ENCODE measurements at places on chromosomes 4 and X.

DNA sequence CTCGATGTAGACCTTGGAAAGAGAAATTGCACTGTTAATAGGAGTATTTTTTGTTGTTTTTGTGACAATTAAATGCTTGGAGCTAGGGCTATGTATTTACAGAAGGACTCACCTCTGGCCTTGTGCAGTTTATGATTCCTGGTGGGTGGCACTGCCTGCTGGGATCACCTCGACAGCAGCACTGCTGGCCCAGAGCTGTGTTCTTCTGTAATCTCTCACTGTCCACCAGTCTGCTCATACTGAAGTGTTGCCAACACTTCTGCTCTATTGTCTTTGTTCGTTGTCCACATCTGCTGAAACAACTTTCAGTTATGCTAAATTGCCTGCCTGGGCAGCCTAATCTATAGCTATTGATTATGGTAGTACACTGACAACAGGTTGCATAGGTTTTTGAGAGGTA, 194.4 kb upstream of the ANK2 start:
- DNase-seq: no peak

DNA sequence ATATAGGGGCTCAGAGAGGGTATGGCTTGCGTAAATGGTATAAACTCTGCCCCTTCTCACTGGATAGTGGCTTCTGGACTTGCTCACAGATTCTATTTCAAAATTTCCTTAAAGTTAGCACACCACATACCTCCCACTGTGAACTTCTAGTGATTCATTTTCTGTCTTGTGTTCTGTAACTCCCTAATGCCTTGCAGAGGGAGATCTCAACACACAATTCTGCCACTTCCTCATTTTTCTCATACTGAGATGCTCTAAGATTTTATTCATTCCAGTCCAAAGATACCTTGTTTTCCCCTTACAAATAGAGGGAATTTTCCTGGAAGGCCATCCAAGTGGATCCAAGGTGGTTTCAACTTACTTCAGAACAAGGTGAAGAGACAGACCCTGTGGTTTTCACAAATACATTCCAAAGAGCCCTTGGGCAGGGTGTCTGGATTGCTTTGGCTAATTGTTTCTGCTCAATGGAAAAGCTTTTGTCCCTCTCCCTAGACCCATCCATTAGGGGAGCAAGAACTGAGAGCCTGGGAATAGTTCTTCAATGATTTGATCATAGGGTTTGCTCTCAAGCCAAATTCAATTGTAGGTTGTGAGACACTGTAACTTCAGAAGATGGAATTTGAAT, 52.1 kb upstream of the CAPN6 start:
- no peak for DNase-seq

- peak; percentile 98 for DNase-seq
Measured at GRCh38 chrX:386768-387575, at the start of gene PPP2R3B. PPP2R3B (minus strand) TSS chrX:386907; CDS start chrX:386691, 216 bp downstream.

DNA sequence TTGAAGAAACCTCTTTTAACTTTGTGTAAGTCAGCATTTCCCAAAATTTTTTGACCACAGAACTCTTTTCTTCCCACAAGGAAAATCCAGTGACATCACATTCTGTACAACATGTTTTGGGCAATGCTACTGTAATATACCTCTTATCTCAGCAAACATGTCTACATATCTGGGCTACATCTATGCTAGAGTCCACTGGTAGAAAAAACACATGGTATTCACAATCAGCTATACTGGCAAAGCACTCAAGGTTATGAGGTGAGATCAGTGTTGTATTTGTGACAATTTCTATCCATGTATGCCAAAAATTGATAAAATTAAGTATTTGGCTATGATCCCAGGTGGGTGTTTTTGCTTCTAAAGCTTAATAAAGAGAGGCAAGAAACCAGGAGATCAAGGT, 98.0 kb downstream of the ATP11C start:
- DNase-seq: no peak

DNA sequence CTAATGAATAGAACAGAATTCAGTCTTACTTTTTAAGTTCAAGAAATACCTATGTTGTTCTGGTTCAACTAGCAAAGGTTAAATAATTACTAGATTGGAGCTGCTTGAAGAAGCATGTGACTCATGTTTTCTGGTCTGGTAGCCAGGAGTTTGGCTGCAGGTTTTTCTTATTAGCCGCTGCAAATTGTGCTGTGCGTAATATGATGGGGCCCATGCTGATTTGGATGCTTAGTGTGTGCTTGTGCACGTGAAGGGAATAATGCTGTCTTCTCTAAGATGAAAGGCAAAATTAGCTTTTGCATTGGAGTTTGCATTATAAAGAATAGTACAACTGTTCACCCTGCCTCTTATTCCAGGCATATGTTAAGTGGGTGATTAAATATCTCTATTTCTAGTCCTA, 219.6 kb downstream of the SNCA start:
- DNase-seq: no peak

GRCh38 chr4:75660491-75660890, 12.7 kb downstream of the G3BP2 start:
- no peak for DNase-seq

DNA sequence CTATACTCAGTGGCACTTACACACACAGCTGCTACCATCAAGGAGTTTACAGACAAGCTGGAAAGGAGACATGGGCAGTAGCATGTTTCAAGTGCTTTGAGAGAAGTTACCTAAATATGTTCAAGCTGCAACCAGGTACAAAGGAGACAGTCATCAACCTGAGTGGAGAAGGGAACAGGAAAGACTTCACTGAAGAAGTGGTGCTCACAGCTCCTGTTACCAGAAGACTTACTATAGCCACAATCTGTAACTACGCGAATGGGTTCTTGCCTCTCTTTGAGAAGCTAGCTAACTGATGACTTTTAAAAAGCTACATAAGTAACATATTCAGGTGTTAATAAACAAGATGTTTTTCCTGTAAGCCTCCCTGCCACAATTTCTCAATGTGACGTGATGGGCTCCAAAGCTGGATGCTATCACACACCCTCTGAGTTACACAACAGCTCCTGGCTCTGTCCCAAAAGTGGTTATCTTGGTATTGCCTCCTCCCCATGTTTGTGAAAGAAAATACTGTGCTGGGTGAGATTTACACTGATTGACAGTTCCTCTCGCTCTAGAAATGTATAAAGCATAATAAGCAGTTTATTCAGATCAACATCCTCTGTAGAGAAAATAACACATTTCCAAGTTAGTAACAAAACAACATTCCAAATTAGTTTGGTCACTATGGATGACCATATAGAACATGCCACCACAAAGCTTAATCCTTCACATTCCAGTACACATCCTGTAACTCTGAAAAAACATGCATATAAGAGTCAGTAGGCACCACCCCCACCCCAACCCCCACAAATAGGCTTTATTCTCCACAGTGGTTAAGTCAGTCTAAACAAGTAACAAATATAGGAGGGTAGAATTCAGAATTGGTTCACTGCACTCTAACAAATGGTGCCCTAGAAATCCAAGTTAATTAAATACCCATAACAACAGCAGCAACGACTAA, 81.8 kb downstream of the FRYL start:
- DNase-seq: no peak

DNA sequence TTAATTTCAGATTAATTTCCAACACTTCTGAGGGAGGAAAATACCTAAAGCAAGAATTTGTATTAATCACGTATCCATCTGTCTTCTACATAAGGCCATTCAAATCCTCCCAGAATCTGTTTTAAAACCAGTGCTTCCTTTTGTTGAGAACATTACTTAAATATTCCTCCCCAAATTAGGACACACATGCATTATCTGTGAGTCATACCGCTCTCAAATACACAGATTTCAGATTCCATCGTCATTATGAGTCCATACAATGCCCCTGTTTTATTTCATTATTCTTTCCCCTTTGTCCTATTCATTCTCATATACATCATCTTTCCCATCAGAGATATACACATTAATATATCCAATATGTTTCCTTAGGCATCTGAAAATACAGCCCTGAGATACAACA, 57.3 kb upstream of the PRSS12 start:
- DNase-seq: no peak

DNA sequence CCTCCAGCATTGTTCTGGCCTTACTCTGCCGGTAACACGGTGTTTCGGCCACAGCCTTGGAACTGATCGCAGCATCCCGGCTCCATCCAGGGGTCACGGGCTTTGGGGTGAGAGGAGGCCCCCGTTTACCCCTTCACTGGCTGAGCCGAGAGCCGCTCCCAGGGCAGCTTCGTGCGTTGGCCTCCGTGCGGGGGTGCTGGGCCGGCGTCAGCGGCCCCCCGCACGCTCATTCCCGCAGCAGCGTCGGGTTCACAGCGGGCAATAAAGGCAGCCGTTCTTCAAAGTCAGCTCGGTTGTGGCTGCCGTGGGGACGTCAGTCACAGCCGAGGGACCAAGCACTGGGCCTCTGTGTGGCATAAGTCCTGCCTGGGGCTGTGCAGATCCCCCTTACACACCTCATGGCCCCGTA, 25.3 kb upstream of the PLCXD1 start:
- no peak for DNase-seq

- no peak for DNase-seq
Measured at GRCh38 chr4:152643153-152644035, 36.4 kb downstream of the TMEM154 start.

GRCh38 chr4:141646969-141647368, 10.6 kb downstream of the IL15 start:
- no peak for DNase-seq
